CD4-positive, alpha-beta T cell treated with Interleukin-1 beta for 1 hour (primary cell): ENCODE measurements at places on chromosomes 12 and 14.

GRCh38 chr14:104880584-104881210 lies 15.6 kb downstream of the CEP170B start:
- DNase-seq, result no peak

- DNase-seq, result no peak
Observed at GRCh38 chr12:68376901-68377300, 44.7 kb upstream of the MDM1 start.

DNA sequence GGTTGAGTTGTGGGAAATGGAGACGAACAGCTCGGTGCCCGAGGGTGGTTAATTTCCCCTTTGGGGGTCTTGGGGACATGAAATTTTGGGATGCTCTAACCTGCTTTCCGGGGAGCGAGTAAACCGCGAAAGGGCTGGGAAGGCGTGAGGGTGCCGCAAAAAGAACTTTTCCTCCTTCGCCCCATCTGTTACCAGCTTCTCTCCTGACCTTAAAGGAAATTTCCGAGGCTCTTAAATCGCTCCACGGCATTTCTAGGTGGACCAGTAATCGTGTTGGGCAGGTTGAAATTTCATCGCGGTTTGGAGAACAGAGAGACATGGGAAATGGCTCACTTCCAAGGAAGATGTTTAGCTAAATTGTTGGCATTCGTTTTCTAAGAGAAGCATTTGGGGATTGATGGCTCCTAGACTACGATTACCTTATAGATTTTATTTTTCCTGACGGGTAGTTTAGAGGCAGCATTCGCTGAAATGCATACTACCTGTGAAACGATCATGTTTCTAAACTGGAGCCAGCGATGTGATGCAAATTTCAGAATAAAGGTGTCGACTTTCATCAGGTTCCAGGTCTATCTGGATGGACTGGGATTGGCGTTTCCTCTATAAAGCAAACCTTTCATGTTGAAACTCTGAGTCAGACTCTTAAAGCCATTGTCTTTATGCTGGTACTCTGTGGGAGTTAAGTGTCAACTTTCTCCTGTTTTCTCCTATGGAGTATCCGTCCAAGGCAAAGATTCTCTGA lies 414.5 kb downstream of the PCNX1 start:
- no peak for DNase-seq

GRCh38 chr14:24398293-24398652 lies 530 bp upstream of the NYNRIN start:
- no peak for DNase-seq

- no peak for DNase-seq
Observed at GRCh38 chr14:44847526-44848309, 114.0 kb downstream of the KLHL28 start.

DNA sequence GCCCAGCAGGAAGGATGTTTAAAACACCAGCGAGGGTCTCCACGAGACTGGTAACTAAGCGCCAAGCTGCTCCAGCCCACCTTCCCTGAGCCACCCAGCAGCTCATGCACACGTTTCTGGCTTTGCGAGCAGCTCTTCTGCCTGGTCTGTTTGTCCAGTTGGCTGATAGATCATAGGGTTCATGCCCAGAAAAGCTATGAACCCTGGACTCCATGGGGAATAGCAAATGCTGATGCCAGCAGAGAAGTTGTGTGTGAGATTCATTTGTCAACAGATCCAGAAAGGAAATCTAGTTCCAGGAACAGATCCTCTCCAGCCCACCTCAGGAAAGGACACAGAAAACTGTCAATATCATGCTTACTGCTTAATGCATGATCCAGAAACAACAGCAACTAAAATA lies 28.2 kb upstream of the RIMBP2 start:
- no peak for DNase-seq

DNA sequence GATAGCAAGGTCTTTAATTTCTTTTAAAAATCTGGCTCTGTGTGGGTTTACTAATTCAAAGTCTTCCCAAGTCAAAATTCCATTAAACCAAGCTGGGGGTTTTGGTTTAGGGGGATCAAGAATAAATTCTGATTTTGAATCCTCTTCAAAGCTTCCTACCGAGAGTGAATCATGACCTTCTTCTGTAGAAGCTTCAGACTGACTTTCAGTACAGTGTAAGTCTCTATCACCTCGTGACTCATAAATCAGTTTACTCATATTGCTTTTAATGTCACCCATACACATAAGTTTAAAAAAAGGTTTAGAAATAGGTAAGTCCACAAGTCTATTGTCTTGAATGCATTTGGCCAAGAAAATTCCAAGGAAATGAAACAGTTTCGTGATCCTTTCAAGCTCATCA lies 80.6 kb upstream of the STRN3 start:
- DNase-seq, result no peak
